ENCODE measurements at places on chromosomes 11 and 22.

- no peak for DNase-seq
Observed at GRCh38 chr11:11940551-11940950, 67.9 kb downstream of the DKK3 start.

DNA sequence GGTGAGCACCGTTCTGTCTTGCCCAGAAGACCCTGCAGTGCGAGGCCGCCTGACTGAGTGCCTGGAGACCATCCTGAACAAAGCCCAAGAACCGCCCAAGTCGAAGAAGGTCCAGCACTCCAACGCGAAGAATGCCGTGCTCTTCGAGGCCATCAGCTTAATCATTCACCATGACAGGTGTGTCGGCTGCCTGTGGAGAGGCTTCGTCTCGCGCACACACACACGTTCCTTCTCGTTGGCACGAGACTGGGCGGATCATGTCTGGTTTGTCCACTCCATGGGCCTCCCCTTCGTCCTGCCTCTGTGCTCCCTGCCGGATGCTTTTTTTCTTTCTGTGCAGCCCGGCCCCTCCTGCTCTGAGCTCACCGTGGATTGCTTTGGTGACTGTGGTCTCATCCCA, 51.1 kb downstream of the MUC6 start:
- DNase-seq, result no peak

GRCh38 chr22:44025171-44026065, 1.3 kb downstream of the PARVB start:
- peak; percentile 49 for DNase-seq

DNA sequence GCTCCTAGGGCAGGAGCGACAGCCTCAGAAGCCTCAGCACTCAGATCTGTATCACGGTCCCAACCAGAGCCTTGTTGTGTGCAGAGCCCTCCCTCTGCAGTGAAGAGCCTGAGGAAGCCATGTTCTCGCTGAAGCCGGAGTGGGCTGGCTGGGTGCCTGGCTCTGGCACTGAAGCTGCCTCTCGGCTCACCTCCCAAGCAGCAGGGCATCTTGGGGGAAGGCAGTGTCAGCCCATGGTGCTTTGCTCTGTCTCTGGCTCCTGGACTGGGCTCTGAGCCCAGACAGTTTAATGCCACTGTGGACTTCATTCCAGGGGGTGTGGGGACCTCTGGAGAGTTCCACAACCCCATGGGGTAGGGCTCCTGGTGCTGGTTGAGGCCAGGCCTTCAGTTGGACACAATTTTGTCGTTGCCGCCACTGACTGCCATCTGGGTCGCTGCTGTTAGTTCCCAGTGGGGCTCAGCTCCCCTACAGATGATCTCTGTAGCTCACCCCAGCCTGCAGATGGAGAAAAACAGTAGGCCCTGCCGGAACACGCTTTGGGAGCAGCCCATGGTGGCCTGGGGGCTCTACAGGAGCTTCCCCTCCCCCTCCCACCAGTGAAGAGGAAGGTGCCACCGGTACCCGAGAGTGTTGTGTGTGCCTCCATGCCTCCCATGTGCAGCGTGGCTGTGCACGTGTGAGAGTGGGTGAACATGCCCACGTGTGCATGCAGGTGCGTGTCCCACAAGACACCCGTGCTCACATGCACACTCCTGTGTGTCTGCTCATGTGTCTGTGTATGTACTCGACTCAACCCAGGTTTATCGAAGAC, 86.5 kb upstream of the B3GAT1 start:
- DNase-seq, result no peak

- peak; percentile 49 for DNase-seq
Observed at GRCh38 chr11:121367001-121367843, 74.7 kb downstream of the SC5D start.

DNA sequence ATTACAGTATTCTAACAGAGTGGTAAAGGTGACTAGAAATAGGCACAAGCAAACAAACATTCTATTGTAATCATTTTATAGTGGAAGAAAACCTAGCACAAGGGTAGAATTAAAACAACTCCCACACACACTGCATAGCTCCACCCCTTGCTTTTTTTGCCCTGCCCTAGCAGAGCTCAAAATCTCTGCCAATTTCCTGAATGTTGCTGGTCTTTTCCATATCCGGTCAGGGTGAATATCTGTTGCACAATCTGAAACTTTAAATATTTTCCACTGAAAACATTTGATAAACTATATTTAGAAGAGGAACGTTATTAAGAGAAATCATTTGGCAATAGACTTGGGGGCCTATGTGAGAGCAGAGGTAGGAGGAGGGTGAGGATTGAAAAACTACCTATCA, 2.7 kb downstream of the SPA17 start:
- peak; percentile 24 for DNase-seq

DNA sequence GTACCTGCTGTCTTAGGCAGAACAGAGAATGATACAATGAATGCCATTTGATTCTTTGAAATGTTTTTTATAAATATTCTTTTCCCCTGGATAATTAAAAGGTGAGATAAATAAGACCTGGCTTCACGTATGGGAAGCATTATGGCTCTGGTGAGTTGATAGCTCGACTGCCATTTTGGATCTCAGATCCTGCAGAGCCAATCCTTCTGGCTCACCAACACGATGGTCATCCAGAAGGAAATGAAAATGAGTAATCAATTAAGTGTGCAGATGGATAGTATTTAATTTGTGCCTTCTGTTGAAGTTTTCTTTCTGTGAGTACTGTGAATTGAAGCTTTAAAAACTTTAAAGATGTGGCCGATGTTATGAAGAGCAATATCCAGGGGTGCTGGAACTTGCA, 2.7 kb downstream of the TNRC6B start:
- DNase-seq, result no peak

GRCh38 chr22:38107692-38108515, 2.6 kb downstream of the BAIAP2L2 start:
- DNase-seq, result peak; percentile 87

- peak; percentile 86 for DNase-seq
Observed at GRCh38 chr11:33802194-33802950, 28.1 kb upstream of the FBXO3 start.

GRCh38 chr11:86119906-86120305, 51.0 kb upstream of the PICALM start:
- DNase-seq, result no peak

- peak; percentile 48 for DNase-seq
Observed at GRCh38 chr11:35515224-35515623, 10.2 kb downstream of the PAMR1 start.

DNA sequence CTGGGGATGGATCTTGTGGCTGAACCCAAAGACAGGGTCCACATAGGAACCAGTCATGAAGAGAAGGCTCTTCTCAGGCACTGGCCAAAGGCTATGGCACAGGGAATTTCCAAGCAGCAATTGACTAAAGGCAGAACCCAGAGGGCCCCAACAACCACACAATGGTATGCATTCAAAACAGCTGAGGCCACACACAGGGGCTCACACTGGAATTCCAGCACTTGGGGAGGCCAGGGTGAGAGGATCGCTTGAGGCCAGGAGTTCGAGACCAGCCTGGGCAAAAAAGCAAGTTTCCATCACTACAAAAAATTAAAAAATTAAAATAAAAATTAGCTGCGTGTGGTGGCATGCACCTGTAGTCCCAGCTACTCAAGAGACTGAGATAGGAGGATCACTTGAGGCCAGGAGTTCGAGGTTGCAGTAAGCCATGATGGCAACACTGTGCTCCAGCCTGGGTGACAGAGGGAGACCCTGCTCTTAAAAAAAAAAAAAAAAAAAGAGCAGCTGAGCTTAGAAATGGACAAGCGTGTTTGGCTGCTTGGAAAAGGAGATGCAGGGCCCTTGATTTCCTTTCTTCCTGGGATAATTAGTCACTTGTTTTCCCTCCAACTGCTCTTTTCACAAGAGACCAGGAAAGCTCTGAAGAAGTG, 44.6 kb downstream of the MYH9 start:
- no peak for DNase-seq

DNA sequence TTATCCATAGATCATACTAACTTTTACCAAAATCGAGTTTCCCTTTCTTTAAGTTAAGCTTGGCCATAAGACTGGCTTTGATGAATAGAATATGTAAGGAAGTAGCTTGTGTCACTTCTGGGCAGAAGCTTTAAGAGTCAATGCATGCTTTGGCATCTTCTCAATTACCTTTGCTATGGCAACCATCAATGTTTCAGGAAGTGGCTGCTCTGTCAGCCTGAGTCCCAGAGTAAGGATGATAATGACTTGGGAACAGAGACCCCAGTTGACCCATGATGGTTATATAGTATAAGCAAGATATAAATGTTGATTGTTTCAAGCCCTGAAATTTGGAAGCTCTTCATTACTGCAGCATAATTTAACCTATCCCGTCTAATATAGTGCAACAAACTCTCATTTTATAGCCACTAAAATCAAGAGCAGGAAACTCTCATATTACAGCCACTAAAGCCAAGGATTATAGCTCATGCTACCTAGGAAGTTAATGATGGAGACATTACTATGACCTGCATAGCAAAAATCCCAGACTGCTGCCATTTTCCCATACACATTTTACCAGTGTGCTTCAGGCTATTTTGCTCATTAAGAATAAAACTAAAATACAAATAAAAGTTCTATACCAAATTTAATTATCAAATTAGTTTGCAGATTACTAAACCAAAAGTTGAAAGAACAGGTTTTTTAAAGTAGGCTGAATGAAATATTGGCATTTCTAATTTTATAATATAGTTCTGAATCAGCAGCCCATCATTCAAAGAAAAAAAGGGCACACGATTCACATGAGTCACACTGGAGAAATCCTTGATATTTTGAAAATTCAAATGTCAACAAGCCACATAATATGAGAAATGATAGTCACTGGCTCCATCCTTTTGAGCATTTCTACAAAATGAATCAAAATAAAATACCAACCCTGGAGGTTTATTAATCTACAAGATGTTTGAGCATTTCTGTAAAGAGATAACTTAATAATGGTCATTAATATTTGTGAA, 23.8 kb downstream of the FSHB start:
- DNase-seq, result peak; percentile 1

DNA sequence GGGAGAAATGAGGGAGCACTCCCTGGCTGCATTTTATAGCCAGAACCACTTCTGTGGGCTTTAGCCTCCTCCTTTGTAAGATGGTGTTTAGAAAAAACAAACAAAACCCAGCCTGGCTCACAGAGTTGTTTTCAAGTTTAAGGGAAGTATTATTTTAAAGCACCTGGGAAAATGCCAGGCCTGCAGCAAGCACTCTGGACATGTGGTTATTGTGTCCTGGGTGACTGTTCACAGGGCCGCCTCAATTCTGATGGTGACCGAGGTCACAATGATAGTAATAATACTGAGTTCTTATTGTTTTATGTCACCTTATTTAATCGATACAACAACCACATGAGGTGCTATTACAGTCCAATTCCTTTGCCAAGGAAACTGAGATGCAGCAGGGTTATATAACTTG, 20.7 kb upstream of the SLC22A12 start:
- DNase-seq, result no peak

- no peak for DNase-seq
Observed at GRCh38 chr11:78472905-78473304, 55.3 kb upstream of the GAB2 start.

Measured in RPMI7951 (cell line).